ENCODE measurements at places on chromosomes 6 and 20.
A peak's percentile ranks its signal among the peaks of the same experiment; 100 is the strongest.

DNA sequence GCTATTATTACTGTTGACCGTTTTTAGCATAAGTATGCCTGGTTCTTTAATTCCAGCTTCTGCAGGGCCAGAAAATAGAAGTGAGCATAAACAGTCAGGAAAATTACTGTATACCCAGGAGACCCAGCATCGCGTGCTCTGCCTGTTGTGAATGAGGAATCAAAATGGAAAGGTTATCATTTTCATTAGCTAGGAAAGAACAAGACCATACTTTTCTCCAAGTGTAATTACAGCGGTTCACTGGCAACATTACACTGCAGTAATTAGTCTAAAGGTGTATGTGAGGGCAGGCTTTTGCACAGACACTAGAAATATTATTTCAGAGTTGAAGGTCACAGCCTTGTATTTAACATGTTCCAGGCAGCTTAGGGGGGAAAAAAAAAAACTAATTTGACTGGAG lies 403.8 kb upstream of the SOX4 start:
- no peak for DNase-seq

DNA sequence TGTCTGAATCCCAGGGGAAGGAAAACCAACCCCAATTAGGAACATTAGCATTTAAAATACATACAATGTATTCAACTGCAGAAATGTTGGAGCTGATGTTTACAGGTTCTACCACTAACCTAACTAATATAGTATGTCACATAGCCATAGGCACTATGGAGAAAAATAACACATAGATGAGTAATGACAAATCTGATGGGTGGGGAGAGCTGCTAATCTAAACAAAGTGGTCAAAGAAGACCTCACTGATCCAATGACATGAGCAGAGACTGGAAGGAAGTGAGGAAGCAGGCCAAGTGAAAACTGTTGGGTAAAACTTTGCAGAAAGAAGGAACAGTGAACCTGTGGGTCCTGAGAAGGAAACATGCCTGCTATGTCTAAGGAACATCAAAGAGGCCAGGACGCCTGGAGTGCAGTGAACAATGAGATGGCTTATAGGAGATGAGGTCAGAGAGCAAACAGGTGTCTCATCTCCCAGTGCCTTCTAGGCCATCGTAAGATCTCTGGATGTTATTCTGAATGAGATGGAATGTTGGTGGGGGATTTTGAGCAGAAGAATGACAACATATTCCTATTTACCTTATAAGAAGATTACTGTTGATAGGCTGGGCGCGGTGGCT lies 135.7 kb downstream of the ALDH8A1 start:
- DNase-seq, result no peak

- DNase-seq, result peak; percentile 10
Measured at GRCh38 chr6:132763269-132763668, 5.6 kb upstream of the VNN2 start.

DNA sequence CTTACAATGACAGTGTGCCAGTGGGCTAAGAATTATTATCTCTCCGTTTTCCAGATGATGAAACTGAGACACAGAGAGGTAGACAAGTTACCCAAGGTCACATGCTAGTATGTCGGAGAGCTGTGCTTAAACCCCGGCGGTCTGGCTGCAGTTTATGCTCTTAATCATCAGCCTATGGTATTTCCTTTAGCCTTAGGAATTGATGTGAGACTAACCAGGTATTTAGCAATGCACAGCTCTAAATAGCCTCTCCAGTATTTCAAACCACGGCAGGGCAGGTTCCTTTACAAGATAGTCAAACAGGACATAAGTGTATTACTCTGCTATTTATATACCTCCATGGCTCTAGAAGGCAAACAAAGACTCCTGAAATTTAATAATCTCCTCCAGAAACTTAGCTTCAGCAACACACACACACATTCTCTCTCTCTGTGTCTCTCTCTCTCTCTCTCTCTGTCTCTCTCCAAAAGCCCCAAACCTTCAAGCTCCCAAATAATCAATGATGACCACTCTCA lies 142.0 kb upstream of the ZNF217 start:
- no peak for DNase-seq

GRCh38 chr6:20509212-20509611 lies 25.0 kb upstream of the CDKAL1 start:
- DNase-seq, result no peak

DNA sequence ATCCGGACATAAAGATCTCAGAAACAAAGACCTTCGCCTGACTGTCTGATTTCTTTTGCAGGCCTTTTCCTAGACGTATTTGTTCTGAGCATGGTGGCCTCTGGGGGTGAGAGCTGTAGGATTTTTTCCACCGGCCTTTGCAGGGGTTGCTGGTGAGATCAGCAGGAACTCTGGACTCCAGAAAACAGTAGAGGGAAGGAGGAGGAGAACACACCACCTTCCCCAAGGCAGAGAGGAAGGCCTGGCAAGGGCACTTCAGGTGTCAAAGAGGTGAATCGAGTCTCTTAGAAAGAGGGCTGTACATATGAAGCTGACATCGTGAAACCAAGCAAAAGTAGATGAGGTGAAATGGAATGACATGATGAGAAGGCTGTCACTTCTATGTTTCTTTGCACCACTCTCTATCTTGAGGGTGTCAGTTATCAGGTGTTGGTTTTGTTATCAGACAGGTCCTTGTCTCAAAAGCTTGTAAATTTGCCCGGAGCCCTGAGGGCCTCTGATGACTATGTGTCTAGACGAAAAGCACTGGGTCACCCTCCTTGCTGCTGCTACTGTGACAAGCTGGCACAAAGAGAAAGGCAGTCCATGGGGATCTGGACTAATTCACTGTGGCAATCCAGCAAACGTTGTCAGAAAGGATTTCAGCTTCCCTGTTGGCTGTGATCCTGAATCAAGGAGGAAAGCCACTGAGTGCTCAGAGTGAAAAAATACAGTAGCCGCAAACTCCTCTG lies 91.3 kb upstream of the MAP3K7 start:
- no peak for DNase-seq

DNA sequence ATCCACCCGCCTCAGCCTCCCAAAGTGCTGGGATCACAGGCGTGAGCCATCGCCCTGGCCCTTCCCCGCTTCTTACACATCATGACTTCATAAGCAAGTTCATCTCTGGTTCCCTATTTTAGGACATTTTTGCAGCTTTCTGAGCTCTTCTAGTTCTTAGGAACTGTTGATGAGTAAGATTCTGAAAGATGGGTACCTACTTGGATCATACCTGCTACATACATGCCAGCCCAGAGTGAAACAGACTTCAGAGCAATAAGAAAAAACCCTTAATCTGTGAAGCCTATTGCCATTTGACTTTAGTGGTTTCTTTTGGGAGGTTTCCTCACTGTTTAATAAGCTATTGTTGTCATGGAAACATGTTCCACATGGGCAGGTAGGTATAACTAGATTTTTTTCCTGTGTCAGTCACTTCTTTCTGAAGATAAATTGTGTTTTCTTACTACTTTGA lies 27.9 kb upstream of the TMEM217 start:
- peak; percentile 3 for DNase-seq

DNA sequence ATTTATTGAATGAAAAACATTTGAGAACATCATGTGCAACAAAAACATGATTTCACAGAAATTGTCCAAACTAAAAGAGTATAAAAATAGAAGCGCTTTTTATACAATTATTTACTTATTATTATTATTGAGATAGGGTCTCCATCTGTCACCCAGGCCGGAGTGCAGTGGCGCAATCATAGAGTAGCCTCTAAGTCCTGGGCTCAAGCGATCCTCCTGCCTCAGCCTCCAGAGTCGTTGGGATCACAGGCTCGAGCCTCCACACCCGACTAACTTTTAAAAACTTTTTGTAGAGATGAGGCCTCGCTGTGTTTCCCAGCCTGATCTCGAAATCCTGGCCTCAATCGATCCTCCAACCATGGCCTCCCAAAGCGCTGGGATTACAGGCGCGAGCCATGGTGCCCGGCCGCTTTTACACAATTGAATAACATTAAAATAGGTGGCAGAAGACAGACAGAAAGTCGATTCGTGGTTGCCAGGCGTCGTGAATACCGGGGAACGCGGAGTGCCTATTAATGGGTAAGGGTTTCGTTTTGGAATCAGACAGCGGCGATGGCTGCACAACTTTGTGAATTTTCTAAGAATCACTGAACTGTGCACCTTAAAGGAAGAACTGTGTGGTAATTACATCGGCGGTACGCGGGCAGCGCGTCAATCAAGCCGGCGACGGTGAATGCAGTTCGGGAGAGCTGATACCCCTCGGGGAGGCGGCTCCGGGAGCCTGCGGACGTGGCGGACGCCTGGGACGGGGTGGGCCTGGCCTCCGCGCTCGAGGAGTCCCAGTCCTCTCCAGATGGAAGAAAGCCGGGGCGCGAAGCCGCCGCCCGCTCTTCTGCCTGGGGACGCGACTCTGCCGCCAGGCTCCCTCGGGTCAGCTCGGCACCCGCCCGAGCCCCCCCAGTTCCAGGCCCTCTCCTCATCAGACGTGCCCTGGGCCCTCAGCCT lies 807 bp downstream of the TBC1D20 start:
- DNase-seq, result peak; percentile 44

DNA sequence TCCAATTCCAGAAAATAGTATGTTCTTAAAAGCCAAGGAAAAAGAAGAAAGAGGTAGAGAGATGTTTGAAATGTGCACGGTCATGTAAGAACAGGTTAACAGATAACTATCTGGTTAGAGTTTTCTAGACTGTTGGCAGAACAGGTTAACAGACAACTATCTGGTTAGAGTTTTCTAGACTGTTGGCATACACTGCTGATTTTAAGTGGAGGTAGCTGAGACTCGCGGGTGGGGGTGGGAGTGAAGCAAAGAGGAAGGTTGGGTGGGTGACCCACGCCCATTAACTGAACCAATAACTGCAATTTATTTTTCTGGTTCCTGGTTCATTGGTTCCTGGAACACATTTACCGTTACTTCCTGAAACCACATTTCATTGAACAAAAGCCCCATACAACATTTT lies 157.5 kb downstream of the ELOVL4 start:
- no peak for DNase-seq

DNA sequence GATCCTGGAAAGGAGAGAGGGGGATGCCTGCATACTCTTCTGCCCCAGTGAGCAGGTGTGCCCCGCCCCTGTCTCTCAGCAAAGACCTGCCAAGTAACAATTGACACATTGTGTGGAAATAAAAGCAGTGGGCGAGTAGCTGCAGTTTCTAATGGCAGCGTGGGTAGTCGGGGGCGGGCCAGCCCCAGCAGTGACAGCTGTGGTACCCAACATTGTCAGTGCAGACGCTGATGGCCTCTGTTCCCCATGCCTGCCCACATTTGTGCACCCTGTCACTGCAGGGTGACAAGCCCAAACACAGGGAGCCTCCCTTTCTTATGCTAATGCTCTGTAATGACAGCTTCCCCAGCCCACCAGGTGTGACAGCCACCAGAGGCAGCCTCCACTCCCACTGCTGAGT lies 491.7 kb downstream of the DHX35 start:
- DNase-seq, result no peak

DNA sequence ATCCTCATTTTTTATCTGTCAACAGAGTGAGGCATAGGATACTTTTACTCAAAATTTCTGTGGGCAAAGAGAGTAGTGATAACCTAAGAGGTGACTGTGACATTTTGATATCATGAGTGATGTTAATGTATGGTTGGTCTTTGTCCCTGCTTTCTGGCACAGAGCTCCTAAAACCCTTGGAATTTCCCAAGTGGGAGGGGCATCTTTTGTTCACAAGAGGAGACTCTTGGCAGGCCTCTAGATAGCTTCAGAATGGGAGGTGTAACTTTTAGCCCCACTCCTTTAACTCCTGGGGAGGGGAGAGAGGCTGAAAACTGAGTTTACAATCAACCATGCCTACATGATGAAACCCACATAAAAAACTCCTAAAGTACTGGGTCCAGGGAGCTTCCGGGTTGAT lies 527.8 kb downstream of the RFPL4B start:
- DNase-seq, result no peak

- DNase-seq, result no peak
Measured at GRCh38 chr6:139894271-139894670, 519.8 kb upstream of the CITED2 start.

- DNase-seq, result no peak
Measured at GRCh38 chr6:30757261-30757904, 13.0 kb upstream of the IER3 start.

- DNase-seq, result no peak
Measured at GRCh38 chr6:68640491-68640835, 5.4 kb downstream of the ADGRB3 start.
